Thoracic aorta (tissue), 2 donors: ENCODE measurements at places on chromosomes 16 and 17.

DNA sequence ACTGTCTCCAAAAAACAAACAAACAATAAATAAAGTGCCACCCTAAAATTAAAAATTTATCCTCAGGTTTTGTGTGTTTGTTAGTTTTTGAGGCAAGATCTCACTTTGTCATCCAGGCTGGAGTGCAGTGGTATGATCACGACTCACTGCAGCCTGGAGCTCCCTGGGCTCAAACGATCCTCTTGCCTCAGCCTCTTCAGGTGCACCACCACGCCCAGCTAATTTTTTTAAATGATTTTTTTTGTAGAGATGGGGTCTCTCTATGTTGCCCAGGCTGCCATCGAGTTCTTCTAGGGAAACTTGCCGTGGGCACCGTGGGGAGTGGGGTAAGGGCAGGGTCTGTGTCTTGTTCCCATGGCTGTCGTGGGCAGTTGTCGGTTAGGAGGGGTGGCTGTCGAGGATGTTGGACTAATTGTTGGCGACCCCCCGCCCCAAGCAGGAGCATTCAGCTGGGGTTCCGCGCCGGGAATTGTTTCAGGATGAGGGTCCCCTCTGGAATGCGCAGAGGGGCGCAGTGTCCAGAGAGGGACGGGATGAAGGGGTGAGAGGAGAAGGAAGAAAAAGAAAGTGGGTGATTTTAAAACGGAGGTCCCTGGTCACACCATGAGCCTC lies 1.1 kb upstream of the RNF213 start:
- H3K4me1 ChIP-seq: peaks cover 52% of the 10 kb centered on the region
- DNase-seq: no peak
- no peaks in the 10 kb centered on the region for H3K36me3 ChIP-seq
- H3K27me3 ChIP-seq: no peaks in the 10 kb centered on the region

DNA sequence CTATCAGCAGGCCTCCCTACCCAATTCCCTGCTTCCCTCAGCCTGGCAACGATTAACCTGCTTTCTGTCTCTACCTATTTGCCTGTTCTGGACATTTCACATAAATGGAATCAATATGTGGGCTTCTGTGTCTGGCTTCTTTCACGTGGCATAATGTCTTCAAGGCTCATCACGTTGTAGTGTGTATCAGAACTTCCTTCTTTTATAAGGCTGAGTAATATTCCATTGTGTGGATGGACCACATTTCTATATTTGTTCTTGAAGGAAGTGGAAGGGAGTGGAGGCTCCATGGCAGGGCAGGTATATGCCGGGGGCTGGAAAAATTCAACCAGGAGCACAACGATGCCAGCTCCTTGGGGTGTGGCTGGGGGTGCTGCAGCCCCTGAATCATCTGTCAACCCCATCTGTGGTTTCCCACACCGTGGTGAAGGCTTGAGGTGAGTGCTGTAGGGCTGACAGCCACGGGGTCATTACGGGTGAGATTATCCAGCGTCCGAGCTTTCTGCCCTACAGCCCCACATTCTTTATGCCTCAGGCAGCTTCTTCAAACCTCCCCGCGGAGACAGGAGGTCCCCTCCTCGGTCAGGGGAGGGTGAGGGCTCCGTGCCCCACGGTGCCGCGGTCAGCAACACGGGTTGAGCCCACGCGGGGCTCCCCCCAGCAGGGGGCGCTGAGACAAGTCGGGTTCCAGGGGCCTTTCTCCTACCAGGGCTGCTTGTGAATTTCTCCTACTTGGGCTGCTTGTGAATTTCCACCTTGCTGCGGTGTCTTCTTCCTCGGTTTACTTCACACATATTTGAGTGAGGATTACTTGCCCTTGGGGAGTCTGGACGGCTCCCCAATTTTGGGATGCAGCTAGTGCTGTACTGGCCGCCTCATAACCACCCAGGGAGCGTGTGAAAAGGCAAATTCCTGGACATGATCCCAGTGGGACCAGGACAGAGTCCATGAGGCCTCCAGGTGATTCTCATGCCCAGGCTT lies 18.3 kb upstream of the WFIKKN2 start:
- no peaks in the 10 kb centered on the region for H3K27me3 ChIP-seq
- H3K27ac ChIP-seq: no peak overlapping the region
- no peak for DNase-seq
- H3K4me3 ChIP-seq: no peak overlapping the region

- DNase-seq: no peak
- H3K4me3 ChIP-seq: no peak overlapping the region
- H3K36me3 ChIP-seq: peaks cover 4% of the 10 kb centered on the region
- H3K27ac ChIP-seq: no peak overlapping the region
These were observed 230.6 kb upstream of the HSBP1 start for GRCh38 chr16:83577078-83577745.

GRCh38 chr16:27326738-27327585 lies 13.2 kb downstream of the IL4R start:
- peak overlapping the region; percentile 88 for H3K27ac ChIP-seq
- no peak overlapping the region for H3K4me3 ChIP-seq
- no peaks in the 10 kb centered on the region for H3K36me3 ChIP-seq
- H3K4me1 ChIP-seq: peaks cover 71% of the 10 kb centered on the region

- no peaks in the 10 kb centered on the region for H3K27me3 ChIP-seq
- DNase-seq: no peak
- H3K27ac ChIP-seq: no peak overlapping the region
These were observed 456.2 kb upstream of the DYNLRB2 start for GRCh38 chr16:80084614-80085013.

DNA sequence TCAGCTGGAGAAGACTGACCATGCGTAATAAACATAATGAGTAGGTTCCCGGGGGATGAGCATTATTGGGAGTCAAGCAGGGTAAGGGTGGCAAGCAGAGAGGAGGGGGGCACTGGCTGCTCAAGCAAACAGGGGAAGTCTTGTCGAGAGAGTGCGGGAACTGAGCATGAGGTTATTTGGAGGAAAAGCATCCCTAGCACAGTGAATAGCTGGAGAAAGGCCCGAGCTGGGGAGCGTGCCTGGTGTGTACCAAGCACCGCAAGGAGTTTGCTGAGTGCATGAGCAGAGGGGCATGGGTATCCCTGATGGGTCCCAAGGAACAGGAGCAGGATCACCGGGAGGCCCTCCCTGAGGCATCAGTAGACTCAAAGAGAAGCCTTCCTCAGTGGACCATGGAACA lies 17.2 kb downstream of the CYTH1 start:
- H3K27ac ChIP-seq: no peak overlapping the region
- H3K27me3 ChIP-seq: no peaks in the 10 kb centered on the region
- H3K4me1 ChIP-seq: no peaks in the 10 kb centered on the region
- no peak overlapping the region for H3K4me3 ChIP-seq
- H3K36me3 ChIP-seq: no peaks in the 10 kb centered on the region

GRCh38 chr17:78960928-78961327 lies 18.8 kb downstream of the LGALS3BP start:
- H3K27ac ChIP-seq: no peak overlapping the region
- H3K4me1 ChIP-seq: no peaks in the 10 kb centered on the region
- DNase-seq: no peak
- H3K4me3 ChIP-seq: no peak overlapping the region
- H3K36me3 ChIP-seq: no peaks in the 10 kb centered on the region

- H3K27ac ChIP-seq: no peak overlapping the region
- H3K4me1 ChIP-seq: peaks cover 4% of the 10 kb centered on the region
- DNase-seq: no peak
These were observed 438.0 kb upstream of the PMFBP1 start for GRCh38 chr16:72609933-72610332.

DNA sequence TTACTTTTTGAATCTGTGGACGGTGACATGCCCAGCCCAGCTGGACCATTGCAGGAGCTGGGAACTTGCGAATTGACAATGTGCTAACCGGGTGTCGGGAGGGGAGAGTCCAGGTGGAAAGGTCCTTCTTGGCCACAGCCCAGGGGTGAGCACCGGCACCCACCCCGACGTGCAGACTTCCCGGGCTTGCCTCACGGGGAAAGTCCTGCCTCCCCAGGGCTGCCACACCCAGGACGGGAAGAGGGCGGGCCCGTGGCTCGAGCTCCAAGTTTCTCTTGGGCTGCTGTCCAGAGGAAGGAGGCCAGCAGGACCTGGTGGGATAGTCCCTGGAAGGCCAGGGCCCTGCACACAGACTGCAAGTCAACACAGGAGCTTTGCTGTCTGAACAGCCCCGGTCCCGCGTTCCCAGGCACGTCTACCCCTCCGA lies 17.7 kb downstream of the CARD14 start:
- no peaks in the 10 kb centered on the region for H3K36me3 ChIP-seq
- no peaks in the 10 kb centered on the region for H3K27me3 ChIP-seq
- no peak for DNase-seq
- H3K4me3 ChIP-seq: no peak overlapping the region
